ENCODE measurements at places on chromosomes 5 and 9.
A peak's percentile ranks its signal among the peaks of the same experiment; 100 is the strongest.

GRCh38 chr5:179195561-179196404, 135.6 kb downstream of the ZNF354C start:
- no peak for DNase-seq

DNA sequence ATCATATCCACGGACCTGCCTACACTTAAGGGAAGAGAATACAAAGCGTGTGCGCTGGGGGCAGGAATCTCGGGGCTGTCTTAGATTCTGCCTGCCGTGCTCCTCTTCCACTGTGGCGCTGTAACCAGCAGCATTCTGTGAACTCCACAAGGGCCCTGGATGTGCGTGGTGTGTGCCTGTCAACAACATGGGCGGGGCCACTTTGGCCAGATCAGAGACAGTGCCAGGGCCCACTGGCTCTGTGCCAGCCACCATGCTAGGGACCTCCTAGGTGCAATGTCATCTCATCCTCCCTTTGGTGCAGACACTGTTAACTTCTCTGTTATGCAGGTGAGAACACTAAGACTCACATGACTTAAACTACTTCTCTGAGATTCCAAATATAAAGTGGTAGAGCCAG, 113.7 kb downstream of the COL23A1 start:
- no peak for DNase-seq

GRCh38 chr9:96612105-96612965, 7.3 kb downstream of the CDC14B start:
- DNase-seq, result no peak

GRCh38 chr5:136242136-136242535, 49.2 kb upstream of the SMIM32 start:
- DNase-seq, result no peak

DNA sequence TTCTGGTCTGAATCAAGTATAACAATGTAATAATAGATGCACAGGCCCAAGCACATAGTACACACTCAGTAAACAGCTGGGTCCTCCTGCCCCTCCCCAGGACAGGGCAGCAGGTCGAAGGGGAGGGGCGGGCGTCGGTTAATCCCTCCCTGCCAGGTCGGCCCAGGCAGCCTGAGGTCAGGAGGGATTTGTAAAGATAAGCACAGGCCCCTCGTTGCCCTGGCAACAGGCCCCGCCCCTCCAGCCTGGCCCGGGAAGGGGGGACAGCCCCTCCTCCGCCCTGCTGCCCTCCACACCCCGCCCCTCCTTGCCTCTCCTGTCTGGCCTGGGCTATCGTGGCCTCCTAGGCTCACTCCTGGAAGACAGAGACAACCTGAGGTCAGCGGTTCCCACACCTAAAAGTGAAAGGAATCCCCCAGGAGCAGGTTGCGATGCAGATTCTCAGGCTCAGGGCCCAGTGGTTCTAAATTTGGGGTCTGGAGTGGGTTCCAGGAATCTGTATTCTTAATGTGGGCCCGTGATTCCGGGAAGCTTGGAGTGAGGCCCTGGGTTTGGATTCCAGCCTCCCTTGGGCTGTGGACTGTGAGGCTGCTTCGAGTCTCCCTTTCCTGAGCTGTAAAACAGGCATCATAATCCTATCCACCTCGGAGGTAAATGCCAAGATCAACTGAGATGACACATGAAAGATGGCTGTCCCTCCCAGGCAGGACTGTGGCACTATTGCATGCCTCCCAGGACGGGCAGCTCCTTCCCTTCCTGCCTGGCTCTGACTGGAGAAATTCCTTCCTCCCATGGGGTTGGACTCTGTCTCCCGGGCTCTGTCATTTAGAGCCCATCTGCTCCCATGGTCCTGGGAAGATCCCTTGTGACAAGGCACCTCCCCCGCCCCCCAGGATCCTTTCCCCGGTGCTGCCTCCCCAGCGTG, 4.4 kb downstream of the CRB2 start:
- peak; percentile 7 for DNase-seq

- peak; percentile 12 for DNase-seq
These were observed 67.1 kb upstream of the UNC5A start for GRCh38 chr5:176743136-176743861.

GRCh38 chr9:36966371-36967097, 67.5 kb downstream of the PAX5 start:
- no peak for DNase-seq

GRCh38 chr5:180799902-180800801, 2.5 kb downstream of the MGAT1 start:
- DNase-seq, result no peak

GRCh38 chr5:132815454-132815853, 2.4 kb downstream of the SOWAHA start:
- DNase-seq, result no peak

DNA sequence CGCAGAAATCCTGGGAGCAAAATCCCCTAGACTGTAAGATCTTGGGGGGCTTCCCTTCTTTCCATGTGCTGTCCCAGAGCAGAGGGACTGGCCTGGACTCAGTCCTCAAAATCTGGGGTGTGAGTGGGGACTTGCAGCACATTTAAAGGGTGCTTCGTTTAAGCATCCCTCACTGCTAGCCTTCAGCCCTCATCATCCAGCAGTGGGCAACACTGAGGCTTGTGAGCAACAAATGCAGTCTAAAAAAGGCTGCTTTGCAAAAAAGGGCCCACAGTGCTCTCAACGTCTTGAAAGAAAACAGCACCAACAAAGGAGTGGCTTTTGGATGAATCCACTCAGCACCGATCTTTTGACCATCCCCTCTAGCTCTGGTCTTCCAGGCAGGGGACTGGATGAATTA, 128.3 kb upstream of the TBC1D2 start:
- DNase-seq, result no peak

- DNase-seq, result no peak
These were observed 64.7 kb upstream of the SPOCK1 start for GRCh38 chr5:137563646-137564397.

DNA sequence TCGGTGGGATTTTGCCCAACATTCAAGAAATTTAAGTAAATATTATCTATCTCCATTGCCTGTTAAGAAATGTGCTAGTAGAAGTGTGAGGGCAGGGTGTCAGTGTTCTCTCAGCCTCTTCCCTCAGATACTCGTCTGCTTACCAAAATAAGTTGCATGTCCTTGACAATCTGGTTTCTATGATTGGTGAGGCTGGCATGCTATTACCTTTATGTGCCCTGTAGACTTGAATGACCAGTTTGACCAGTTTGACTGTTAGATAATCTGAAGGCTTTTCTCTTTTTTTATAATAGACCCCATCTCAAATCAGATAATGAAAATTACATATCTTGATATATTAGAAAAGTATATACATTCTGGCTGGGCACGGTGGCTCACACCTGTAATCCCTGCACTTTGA, 348 bp downstream of the CATSPER3 start:
- DNase-seq, result peak; percentile 6

DNA sequence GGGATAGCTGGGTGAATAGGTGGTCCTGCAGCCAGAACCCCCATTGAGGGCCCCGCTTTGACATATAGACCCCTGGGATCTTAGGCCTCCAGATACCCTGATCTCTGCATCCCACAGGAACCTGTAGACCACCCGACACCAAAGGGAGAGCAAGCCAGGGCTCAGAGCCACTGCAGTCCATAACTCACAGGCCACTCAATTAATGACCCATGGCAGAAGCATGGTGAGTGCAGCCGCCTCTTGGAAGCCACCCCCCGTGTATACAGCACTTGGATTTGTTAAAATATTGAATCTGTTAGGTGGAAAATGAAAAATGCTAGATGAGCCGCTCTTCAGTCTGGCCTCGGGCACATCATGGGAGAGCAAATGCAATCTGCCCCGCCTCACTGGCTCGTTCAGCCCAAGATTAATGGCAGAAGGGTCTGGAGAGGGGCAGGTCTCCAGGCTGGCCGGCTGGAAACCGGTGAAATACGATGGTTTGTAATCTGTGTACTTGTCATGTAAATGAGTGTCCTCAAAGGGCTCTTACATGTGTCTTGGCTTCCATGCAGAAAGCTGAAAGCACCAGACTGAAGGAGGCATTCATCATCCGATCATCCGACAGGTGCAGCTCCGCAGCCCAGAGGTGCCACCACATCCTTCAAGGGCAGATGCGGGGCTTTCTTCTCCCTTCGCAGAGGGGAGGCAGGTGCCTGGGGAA, 111.3 kb downstream of the OLFM1 start:
- no peak for DNase-seq

GRCh38 chr9:96442491-96442890, 7.5 kb upstream of the HABP4 start:
- DNase-seq, result no peak

- no peak for DNase-seq
These were observed 18.0 kb downstream of the TMOD1 start for GRCh38 chr9:97519441-97519970.

DNA sequence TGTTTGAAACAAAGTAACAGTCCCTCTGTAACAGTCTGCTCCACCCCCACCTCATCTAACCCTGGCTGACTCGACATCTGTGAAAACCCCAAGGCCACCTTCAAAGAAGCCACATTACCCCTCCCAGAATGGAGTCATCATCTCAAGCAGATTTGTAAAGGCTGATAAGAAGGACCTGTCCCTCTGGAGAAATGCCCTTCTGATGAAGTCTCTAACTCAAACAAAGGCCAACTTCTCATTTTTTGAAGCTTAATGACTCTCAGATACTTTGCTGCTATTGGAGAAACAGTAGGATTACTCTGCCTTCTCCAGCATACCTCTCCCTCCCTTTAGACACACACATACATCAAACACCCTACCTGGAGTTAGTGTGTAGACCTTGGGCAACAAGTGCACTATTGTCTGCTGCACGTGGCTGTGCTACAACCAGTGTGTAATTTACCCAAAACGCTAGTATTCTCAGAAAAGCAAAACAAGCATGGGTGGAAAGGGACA, 5.3 kb upstream of the SUSD1 start:
- DNase-seq, result no peak

GRCh38 chr9:3035579-3036332, 191.9 kb upstream of the PUM3 start:
- no peak for DNase-seq

- DNase-seq, result peak; percentile 69
These were observed 420.6 kb upstream of the SLC30A5 start for GRCh38 chr5:68673106-68673822.

GRCh38 chr9:137150617-137151457, 11.9 kb downstream of the GRIN1 start:
- DNase-seq, result peak; percentile 88

GRCh38 chr5:111973961-111974360, 217.0 kb upstream of the NREP start:
- no peak for DNase-seq

- no peak for DNase-seq
These were observed 3.4 kb downstream of the ARL10 start for GRCh38 chr5:176368726-176369125.

GRCh38 chr9:88534456-88535225, at the start of gene NXNL2:
Gene NXNL2 (plus strand): TSS chr9:88535178. CDS start chr9:88535435, 257 bp downstream.
- DNase-seq, result no peak

DNA sequence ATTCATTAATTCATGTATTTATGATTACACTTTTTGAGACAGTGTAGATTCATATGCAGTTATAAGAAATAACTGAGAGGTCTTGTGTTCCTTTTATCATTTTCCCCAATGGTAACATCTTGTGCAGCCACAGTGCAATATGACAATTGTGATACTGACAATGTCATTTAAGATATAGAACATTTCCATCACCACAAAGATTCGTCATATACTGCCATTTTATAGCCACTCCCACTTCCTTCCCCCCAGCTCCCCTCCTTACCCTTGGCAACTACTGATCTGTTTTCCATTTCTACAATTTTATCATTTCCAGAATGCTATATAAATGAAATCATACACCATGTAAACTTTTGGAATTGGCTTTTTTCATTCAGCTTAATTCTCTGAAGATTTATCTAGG, 53.8 kb downstream of the NR2F1 start:
- DNase-seq, result no peak

DNA sequence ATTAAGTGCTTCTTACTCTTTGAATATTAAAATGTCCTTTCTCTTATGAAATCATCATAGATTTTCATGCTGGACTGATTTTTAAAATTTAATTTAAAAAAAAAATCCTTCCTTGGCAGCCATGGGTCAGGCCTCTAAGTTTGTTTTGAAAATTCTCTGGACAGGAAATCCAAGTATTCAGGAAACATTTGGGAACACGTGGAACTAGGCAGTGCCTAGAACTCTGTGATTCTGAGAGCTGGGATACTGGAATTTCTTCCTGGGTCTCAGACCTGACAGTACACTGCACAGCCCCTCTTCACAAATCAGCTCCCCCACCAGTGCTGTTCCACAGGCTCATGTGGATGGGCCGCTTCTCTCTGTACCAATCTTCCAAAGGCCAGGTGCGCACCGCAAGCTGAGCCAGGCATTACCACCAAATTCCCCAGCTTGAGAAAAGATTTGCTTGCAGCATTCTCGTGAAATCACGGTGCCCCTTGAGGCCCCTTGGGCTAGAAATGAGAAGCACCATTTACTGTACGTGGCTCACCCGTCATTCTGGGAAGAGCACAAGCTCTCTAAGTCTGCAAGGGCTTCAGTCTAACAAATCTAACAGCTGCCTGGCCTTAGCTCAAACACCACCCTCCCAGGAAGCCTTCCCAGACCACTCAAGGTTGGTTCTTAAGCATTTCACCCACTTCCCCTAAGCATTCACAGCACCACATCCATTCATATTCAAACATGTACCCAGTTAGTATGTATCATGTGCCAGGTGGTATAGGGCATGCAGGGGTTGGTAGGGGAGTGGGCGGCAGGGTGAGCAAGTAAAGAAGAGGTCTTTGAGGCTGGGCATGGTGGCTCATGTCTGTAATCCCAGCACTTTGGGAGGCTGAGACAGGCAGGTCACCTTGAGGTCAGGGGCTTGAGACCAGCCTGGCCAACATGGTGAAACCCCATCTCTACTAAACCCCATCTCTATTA, 26.5 kb downstream of the B4GALT1 start:
- DNase-seq, result no peak

- DNase-seq, result no peak
These were observed 70.7 kb upstream of the LPAR1 start for GRCh38 chr9:111108946-111109345.

- DNase-seq, result no peak
These were observed 911.6 kb upstream of the SEMA6A start for GRCh38 chr5:117486261-117486660.

- no peak for DNase-seq
These were observed 305.0 kb upstream of the IRX4 start for GRCh38 chr5:2187687-2188086.

- no peak for DNase-seq
These were observed 57.0 kb downstream of the ECPAS start for GRCh38 chr9:111427186-111427585.

GRCh38 chr5:171899792-171900191, 106.6 kb downstream of the FBXW11 start:
- no peak for DNase-seq
